ENCODE measurements at places on chromosomes 7 and 10. TPM values are rescaled to one million over a fixed set of nuclear protein-coding genes. Genes with fewer than 3 reads are reported as not detected.

The RGR gene
- polyA plus RNA-seq, result not detected

The VGF gene
- polyA plus RNA-seq, result 3.0 TPM

The INPP5F gene
- polyA plus RNA-seq, result 32.1 TPM

The CTAGE4 gene
- 1.7 TPM for polyA plus RNA-seq
